ENCODE measurements at places on chromosomes 13 and 19.

DNA sequence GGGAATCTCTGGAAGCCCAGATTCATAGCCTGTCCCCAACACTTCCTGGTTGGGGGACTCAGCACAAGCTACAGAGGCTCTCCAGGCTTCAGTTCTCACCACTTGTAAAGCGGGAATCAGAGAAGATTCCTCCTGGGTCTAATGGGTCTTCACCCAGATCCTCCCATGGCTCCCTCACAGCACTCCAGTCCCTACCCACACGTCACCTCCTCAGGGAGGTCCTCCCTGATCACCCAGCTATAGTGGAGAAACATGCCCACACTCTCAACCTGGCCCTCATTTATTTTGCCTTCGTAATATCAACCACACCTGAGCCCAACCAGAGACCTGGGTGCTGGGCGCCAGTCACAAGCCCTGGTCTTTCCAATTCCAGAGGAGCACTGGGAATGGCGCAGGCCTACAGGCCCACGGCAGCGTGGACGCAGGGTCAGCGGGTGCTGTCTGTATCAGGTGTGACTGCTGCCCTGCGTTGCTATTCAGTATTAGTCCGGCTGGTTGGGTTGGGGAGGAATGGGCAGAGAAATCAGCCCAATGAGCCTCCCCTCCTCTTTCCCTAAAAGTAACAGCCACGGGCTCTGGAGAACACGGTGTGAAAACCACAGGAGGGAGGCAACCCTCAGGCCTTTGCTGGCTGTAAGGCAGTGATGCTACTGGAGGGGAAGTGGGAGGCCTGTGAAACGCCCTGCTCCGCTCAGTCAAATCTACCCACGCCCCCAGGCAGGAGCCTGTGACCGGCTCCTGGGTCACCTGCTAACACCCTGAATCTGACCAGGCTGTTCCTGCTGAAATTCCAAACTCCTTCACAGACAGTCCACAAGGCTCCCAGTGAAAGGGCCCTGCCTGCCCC lies 5.2 kb downstream of the AKT2 start:
- no peak for DNase-seq

- DNase-seq = no peak
Observed at GRCh38 chr13:54077569-54077968, 1049.0 kb downstream of the OLFM4 start.

DNA sequence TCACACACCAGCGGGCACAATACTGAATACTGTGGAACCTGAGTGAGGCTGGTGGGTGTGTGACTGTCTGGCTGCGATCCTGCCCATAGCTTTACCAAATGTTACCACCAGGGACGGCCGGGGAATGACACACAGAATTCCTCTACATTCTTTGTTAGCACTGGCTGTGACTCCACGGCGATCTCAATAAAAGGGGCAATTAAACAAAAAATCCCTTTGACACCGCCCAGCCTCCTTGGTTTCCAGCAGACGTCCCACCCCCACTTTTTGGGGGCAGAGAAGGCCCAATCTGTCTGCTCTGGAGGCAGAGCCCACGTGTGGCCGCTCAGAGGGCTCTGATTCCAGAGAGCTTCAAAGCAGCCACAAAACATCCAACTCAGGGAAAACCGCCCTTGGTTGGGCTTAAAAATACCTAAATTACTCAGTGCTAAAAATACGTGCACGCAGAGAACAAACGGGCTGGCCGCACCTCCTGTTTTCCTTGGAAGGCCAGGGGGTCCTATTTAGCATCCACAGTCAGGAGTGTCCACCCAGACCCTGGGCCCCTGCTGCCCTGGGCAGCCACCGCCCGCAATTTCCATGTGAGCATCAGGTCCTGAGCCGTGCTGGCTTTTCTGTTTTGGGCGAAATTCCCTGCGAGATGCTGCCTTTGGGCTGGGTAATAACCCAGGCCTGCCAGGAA lies 47.8 kb downstream of the GADD45B start:
- DNase-seq = no peak

DNA sequence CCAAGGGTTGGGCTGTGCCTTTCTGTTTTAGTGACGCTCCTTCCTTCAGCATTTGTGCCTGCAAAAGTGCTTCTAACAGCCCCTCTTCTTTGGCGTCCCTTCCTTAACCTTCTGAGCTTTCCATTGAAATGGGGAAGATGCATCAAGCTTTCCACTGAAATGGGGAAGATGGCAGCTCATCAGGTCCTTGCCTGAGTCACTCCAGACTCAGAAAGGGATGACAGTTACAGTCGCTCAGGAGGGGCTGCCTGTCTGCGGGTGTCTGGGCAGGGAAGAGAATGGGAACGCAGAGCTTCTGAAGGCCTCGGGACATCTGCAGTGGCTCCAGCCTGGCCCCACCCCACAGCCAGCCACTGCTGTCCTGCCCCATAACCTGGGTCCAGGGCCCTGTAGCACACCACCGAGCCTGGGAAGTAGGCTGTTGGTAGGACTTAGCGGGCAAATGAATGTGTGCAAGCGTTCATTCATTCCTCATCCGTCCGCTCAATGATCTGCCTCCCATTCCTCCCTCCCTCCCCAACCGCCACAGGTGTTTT lies 9.8 kb downstream of the AP1M1 start:
- no peak for DNase-seq

DNA sequence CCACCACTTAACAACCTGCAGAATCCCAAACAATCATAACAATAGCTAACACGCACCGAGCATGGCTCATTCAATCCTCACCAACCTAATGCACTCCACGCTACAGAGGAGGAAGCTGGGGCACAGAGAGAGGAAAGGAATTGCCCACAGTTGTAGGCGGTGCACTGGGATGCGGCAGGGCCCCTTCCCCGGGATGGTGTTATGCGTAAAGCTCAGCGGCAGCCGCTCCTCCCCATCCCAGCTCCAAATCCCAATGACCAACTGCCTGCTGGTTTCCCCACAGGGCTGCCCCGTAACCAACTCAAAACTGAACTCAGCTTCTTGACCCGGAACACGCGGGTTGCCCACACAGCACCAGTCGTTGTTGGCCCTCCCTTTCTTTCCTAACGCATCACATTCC lies 42.2 kb downstream of the SERP2 start:
- DNase-seq = no peak

DNA sequence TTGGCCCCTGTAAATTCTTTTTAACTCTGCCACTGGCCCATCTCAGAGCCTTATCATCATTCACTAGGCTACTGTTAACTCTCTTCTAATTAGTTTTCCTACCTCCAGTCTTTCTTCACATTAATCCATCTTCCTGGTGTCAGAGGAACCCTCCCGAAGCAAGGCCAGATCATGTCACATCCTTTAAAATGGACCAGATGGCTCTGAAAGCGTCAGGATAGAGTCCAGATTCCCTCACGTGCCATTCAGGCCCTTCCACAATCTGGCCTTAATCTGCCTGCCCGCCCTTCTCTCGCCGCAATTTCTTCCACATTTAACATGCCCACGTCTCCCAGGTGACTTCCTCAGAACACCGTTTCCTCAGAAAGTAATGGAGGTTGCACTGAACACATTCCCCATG lies 86.5 kb downstream of the RFC3 start:
- DNase-seq = no peak

DNA sequence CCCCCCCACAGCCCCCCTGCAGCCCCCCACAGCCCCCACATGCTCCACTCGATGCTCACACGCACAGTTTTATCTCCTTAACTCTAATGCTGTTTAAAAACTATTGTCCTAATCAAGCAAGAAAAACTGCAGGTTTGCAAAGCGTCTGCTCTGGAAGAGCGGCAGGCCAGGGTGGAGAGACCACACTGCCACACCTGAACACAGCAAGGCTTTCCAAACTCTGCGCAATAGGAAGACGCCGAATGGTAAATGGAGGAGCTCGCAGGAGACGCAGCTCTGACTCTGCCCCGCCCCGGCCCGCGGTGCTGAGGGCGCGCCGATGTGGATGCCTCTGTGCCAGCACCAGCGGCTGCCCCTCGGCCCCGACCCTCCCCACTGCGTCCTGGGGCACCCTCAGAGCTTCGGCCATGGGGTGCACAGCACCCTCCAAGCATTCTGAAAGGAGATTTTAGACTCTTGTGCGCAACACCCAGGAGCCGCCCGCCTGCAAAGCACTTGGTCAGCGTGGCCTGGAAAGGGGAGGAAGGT lies 32.4 kb downstream of the RASA3 start:
- no peak for DNase-seq

DNA sequence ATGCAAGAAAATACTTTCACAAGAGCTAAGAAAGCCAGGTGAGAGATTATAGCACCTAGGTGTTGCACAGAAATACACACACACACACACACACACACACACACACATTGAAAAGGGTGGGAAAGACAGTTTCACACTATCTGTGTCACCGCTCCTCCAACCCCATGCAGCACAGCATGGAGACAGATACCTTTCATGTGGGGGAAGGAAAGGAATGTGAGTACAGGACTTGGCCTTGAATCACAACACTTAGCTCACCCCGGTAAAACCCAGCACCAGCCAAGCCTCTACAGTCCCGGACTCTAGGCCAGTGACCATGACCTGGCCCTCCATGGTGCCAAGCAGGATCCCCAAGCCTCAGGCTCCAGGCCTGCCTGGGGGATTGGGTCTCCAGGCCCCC lies 462.0 kb upstream of the SPRY2 start:
- no peak for DNase-seq

GRCh38 chr19:41995959-41996797 lies 2.1 kb upstream of the ATP1A3 start:
- DNase-seq = no peak

DNA sequence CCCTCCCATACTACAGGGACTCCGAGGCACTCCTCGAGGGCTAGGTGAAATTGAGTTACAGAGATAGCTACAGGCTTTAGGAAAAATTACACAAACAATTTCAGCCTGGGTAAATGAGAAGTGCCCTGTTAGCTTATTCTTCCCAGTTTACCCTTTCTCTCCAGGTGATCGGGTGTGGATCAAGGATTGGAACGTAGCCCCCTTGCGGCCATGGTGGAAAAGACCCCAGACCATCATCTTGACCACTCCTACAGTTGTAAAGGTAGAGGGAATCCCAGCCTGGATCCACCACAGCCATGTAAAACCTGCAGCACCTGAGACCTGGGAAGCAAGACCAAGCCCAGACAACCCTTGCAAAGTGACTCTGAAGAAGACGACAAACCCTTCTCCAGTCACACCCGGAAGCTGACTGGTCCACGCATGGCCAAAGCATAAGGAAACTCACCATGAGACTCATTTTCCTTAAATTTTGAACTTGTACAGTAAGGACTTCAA lies 600.6 kb downstream of the UQCRFS1 start:
- DNase-seq = no peak

DNA sequence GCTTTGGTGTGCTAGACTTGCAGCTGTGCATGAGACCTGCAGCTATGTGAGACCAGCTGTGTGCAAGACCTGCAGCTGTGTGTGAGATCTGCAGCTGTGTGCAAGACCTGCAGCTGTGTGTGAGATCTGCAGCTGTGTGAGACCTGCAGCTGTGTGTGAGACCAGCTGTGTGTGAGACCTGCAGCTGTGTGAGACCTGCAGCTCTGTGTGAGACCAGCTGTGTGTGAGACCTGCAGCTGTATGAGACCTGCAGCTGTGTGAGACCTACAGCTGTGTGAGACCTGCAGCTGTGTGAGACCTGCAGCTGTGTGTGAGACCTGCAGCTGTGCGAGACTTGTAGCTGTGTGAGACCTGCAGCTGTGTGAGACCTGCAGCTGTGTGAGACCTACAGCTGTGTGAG lies 6.7 kb upstream of the DCUN1D2 start:
- DNase-seq = no peak

DNA sequence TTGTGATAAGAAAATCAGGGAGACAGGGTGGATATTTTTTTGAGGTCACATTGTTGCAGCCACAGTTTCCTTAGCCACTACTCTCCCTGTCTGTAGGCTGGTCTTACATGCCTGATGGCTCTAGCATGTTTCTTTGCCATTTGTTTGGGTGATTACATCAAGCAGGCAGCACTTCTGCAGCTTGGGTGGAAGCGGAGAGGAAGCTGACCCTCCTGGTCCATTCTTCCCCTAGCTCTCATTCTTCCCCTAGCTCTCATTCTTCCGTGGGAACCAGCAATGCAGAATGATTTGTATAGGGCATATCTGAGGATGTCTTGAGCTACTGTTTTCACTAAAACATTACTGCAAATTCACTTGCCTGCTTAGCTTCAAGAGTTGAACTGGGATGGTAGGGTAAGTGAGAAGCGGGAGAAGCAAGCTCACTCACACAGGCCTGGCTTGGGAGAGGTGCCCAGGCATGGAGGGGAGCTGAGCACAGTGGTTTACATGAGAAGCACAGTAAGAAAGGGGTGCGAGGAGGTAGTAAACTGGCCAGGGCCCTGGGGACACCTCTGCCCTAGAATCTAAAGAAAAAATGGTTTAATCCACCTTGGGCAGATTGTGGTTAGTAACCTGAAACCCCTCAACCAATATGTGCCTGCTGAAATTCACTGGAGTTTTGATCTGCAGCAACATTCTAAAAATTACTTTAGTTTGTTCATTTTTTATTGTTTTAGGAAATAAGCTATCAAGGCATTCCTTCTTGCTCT lies 538.9 kb downstream of the RFC3 start:
- DNase-seq = no peak

DNA sequence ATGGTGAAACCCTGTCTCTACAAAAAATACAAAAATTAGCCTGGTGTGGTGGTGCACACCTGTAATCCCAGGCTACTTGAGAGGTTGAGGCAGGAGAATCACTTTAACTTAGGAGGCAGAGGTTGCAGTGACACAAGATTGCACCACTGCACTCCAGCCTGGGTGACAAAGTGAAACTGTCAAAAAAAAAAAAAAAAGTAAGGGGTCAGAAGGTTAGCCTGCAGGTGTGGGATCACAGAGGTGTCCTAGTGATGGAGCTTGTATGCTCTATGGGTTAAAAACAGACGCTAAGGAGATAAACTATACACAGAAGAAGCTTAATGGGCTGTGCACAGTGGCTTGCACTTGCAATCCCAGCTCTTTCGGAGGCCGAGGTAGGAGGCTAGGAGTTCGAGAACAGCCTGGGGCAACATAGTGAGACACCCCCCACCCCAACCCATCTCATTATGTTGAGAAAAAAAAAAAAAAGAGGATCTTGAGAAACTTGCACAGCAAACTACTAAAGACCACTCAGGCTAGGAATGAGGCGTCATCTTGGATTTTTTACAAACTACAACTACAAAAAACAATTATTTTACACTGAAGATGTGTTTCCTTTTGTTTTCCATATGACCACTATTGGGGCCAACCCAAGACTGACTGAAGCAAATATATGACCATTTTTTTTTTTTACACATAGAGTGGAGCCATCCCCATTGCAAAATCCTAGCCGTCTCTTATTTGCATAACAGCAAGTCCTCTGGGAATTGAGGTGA lies 7.9 kb downstream of the FOSB start:
- DNase-seq = no peak

Measured in NT2/D1 (cell line).